ENCODE measurements at places on chromosomes 11 and 22.

- DNase-seq: no peak
These were observed 789 bp upstream of the FAM111A start for GRCh38 chr11:59141673-59142460.

- DNase-seq: no peak
These were observed 8.9 kb downstream of the RASGRP2 start for GRCh38 chr11:64734811-64735724.

DNA sequence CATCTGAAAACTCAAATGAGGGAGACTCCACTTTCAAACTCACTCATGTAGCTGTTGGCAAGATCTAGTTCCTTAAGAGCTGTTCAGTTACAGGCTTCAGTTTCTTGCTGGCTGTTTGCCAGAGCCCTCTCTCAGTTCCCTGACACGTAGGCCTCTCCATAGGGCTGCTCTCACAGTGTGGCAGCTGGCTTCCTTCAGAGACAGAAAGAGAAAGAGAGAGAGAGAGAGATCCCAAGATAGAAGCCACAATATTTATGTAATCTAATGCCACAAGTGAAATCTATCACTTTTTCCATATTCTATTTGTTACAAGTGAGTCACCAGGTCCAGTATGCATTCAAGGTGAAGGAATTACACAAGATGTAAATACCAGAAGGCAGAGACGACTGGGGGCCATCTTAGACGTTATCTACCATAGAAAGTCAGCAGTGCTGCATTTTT is 168.8 kb downstream of the RCN1 start:
- DNase-seq: no peak

DNA sequence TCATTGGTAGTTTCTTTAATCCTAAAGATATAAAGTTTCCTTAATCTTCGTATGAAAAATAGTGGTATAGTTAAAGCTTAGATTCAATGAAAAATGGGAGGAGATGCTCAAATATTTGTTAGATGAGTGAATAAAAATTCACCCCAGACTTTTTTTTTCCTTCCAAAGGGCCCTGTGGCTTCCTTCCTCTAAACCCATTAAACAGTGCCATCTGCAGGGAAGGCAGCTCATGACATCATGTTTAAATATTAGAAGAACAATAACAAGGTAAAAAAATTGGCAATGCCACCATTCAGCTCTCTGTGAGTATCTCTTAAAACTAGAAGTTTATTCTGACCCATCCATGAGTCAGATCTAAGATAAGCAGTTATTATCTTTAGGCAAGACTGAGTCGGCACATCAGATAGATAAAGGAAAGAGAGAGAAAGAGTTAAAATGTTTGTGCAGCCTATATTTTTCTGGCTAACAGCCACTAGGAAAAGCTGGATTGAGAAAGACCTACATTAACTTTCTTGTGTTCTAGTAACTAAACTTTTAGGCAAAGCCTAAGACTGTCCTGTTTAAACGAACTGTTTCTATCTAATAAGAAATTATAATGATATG is 19.1 kb upstream of the OOSP1 start:
- DNase-seq: no peak

DNA sequence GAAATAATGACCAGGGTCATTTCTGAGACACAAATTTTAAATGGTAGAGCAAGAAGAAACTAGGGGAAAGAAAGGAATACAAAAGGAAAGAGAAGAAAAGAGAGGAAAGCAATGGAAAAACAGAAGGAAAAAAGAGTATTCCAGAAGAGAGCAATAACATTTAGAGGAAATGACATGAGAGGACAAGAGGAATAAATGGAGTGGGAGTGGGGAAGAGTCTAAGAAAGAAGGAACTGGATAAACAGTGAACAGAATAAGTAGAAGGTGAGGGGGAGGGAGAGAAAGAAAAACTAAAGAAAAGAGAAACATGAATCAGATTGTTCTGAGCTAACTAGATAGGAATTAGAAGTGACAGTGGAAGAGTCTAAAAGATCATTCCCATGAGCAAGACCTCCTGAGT is 28.4 kb downstream of the PRDM10 start:
- no peak for DNase-seq

- no peak for DNase-seq
These were observed 252.6 kb upstream of the B3GAT1 start for GRCh38 chr11:134664447-134665187.
